ENCODE measurements at places on chromosomes 7 and 10.

DNA sequence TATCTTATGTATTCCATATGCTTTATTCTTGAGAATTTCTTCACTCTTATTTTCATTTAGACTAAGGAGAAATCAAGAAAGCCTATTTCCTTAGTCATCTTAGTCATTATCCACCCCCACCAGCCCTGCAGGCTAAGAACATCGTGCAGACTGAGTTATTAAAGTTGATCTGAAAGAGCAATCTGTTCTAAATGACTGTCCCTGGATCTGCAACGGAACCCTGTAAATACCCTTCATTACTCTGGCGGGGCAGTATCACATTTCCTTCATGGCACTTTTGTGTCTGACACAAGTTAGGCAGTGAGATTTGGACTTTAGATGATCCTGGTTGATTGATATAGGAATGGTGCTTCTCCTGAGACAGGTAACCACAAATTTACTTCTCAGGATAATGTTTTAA, 3.5 kb upstream of the MYPN start:
- no peak for DNase-seq

DNA sequence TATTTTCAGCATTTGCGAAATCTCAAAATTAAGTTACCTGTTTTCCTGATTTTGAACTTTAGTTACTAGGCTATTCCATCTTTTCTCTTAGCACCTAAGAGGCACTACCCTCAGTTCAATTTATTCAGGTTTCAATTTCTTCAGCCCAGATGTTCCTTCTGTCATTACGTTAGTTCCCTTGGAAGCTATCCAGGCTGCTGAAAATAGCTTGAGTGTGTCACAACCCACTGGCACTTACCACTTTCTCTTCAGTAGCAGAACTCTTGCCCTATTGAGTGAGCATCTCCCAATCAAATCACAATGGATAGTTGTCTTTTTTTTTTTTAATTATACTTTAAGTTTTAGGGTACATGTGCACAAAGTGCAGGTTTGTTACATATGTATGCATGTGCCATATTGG, 332.7 kb upstream of the LRGUK start:
- DNase-seq = no peak

GRCh38 chr7:85685901-85686300, 499.0 kb upstream of the SEMA3D start:
- DNase-seq = no peak

GRCh38 chr10:124088915-124089314, 4.5 kb downstream of the CHST15 start:
- DNase-seq = no peak
